Activated T-cell treated with anti-CD3 and anti-CD28 coated beads, Interleukin-2, amount 50 U/mL, for 72 hours (primary cell): ENCODE measurements at places on chromosomes 3 and 15. TPM values are rescaled to one million over a fixed set of nuclear protein-coding genes. Genes with fewer than 3 reads are reported as not detected.

The SKIL gene
- total RNA-seq, result 36.2 TPM

The MITF gene
- 0.32 TPM for total RNA-seq

The ITIH4 gene
- total RNA-seq, result 21.8 TPM

The CORO2B gene
- total RNA-seq, result 0.07 TPM

The SCAANT1 gene
- not detected for total RNA-seq

The GRAMD2A gene
- 0.07 TPM for total RNA-seq

The ETFA gene
- 143 TPM for total RNA-seq

The ANKRD63 gene
- not detected for total RNA-seq

DNA sequence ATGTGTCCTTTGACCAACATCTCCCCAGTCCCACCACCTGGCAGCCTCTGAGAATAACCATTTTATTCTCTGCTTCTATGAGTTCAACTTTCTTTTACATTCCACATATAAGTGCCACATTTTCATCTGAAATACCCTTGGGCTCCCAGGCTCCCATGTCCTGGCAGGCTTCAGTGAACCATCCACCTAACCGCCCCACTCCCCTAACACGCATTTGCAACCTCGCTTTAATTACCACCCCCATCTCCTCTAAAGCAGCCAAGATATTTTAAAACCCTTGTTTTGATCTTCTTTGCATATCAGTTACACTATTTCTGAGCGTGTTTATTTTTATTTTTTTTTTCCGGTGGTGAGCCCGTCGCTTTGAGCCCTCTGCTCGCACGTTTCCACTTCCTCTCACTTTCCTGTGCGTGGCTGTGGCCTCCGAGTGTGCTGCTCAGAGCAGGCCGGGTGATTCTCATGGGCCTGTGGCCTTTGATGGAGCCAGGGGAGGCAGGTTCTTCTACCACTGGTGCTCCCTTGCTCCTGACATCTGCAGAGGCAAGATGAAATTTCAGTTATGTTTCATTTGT, 195.4 kb upstream of the LPP start:
- peak; percentile 54 for DNase-seq

GRCh38 chr15:83435782-83436181, 11.4 kb upstream of the SH3GL3 start:
- DNase-seq, result no peak

- DNase-seq, result no peak
Observed at GRCh38 chr15:39680868-39681267, 100.0 kb downstream of the THBS1 start.

- DNase-seq, result no peak
Observed at GRCh38 chr15:100281096-100281917, 60.5 kb downstream of the ADAMTS17 start.

GRCh38 chr3:8561370-8561769, 59.7 kb downstream of the LMCD1 start:
- no peak for DNase-seq

DNA sequence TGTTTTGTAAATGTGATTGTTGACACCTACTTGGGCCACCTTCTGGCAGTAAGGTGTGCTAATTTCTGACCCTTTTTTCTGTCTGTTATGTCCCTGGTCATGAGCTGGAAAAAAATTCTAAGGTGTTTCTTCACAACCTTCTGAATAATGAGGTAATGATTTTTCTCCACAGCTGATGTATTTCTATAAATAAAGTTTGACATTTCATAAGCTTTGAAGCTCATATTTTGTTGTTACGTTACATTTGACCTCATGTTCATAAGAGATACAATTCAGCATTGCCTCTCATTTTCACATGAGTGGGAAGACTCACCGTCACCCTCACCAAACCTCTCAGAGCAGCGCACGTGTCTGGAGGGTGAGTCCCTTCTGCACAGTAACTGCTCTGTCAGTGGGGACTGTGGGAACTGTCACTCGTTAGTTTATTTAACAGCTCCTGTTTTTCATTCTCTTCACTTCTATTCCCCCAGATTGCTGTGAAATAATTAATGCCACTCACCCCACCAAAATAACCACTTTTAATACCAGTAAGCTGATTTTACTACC, 140.9 kb downstream of the PLCL2 start:
- peak; percentile 65 for DNase-seq

DNA sequence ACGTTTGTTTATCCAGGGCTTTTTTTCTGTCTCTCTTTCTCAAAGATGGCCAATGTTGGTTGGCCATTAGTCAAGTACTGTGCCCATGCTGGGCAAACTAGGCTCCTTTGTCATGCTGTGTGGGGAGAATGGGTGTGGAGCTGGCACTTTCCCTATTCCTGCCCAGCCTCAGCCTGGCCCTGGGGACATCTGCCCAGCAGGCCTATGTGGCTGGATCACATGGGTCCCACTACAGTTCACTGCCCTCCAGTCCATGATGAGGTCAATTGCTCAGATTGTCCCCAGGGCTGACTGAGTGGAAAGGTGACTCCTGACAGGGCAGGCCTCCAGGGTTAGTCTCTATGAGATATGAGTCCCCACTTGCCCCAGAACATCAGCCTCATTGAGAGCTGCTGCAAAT, 54.4 kb upstream of the HERC1 start:
- DNase-seq, result no peak

GRCh38 chr3:143172062-143172794, 52.7 kb downstream of the CHST2 start:
- DNase-seq, result no peak

DNA sequence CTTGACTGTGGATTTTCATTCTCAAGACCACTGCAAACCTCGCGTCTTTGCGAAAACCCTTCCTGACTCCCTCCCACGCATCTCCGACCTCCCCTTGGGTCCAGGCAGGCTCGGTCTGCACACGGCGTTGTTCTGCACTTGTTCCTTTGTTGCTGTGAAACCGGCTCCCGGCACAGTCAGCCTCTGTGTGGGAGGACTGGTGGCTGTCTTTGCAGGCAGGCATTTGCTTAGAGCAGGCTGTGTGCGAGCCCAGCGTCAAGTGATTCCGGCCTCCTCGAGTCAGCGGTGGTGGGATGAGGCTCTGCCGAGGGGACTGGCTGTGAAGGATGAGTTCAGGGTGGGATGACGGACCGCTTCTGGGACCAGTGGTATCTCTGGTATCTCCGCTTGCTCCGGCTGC, 102.6 kb upstream of the ROPN1 start:
- no peak for DNase-seq

GRCh38 chr3:87436781-87437543, 160.6 kb upstream of the POU1F1 start:
- DNase-seq, result no peak

GRCh38 chr3:126955004-126955790, 27.7 kb upstream of the PLXNA1 start:
- DNase-seq, result no peak

- DNase-seq, result peak; percentile 44
Observed at GRCh38 chr15:75104804-75105557, 81.6 kb downstream of the PPCDC start.

- DNase-seq, result no peak
Observed at GRCh38 chr3:170471149-170471548, 52.5 kb downstream of the CLDN11 start.

DNA sequence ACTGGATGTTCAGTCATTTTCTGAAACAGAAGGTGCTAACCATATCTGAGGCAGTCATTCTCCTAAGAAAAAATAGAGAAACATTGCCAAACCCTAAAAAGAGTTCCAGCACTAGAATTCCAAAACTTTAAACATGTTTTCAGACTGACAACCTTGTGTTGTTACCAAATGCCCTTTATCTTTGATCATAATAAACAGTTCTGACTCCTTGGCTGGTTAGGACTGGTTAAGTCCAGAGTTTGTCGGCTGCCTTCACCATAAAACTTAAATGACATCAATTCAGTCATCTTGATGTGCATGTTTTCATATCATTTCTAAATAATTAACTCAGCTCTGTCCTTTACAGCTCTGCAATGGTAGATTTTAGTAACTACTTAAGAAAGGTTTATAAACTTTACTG, 68.0 kb downstream of the COL8A1 start:
- no peak for DNase-seq

DNA sequence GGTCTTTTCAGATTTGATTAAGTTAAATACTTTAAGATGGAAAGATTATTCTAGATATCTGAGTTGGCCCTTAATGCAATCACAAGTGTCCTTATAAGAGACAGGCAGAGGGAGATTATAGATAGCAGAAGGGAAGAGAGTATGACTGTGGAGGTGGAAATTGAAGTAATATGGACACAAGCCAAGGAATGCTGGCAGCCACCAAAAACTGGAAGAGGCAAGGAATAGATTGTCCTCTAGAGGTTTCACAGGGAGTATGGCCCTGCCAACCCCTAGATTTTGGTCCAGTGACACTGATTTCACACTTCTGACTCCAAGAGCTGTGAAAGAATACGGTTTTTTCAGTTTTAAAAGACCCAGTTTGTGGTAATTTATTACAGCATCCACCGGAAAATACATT, 1498.7 kb upstream of the CADM2 start:
- DNase-seq, result no peak

DNA sequence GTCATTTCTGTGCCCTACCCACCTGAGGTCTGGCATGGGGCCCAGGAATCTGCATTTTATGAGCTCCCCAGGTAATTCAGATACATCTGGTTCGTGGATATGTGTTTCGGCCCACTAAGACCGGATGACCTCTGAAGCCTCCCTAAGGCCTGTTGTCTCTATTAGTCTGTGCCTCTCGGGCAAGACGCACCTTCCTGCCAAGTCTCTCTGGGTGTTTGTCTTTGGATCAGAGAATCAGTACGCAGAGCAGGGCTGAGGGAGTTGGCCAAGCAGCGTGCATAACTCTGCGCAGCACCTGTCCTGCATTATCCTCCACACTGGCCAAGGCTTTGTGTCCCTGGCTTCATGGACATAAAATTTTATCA, 181.0 kb downstream of the THSD4 start:
- DNase-seq, result no peak

DNA sequence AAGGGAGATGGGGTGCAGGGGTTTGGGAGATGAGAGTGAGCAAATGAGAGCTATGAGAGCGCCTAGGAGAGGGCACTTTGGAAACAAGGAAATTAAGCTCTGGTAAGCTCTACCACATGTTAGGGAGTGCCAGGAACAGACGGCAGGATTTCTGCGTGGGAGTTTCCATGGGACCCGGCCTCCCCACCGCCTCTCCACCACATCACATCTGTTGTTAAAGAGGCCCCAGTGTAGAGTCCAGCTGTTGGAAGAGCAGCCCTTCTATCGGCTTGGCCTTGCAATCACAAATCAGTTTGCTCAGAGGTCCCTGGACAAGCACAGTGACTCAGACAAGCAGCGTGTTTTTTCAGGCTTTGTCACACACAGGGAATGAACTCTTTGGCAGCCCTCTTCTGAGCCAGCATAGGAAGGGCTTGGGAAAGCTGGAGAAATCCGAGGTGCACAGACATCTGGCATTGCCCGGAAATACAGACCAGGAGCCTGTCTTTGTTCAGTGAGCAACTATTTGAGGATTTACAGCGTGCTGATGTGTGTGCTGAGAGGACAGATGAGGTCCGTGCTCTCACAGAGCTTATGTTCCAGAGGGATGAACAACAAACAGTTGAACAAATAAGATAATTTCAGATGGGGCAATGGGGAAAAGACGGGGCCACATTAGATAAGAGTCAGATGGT, 370.6 kb upstream of the PROK2 start:
- DNase-seq, result no peak

GRCh38 chr3:195151866-195152541, 119.0 kb downstream of the XXYLT1 start:
- no peak for DNase-seq

GRCh38 chr3:107106907-107107306, 270.3 kb upstream of the CCDC54 start:
- DNase-seq, result no peak

GRCh38 chr15:90957791-90958190, 3.1 kb downstream of the RCCD1 start:
- DNase-seq, result no peak

DNA sequence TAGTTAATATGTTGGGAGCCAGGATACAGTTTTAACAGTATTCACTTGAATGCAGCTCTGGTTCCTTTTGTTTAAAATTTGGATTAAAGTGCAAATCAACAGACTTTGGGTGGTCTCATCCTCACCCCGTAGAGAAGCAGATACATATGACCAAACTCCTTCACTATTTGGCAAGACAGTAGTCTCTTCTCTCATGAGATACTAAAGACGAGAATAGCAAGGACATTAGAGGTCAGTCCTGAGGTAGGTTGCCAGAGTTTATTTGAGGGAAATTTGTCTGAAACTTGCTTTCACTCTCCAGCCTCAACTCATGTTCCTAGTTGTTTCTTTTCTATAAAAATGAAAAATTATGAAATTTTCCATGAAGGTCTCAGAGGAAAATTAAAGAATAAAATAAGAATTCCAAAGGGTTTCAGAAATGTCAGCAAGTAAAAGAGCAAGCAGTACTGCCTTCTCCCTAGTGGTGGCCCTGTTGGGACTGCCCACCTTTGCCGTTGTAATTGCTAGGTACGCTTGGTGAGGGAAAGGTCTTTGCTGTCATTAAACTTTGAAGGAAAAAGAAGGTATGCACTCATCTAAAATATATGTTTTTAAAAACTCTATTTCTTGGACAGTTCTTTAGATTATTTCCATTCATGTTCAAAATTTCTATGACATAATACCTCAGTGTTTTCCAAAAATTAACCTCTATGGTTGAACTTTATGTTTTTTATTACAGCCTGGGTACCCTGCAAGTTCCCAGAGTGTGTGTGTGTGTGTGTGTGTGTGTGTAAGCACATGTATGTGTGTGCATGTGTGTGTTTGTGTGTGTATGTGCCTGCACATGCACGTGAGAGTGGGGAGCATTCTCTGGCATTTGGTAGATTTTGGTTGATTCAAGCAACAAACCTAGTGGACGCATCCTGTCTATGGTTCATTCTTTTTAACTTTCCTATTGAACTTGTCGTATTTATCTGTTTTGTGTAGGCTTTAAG, 111.4 kb downstream of the CMSS1 start:
- DNase-seq, result no peak

GRCh38 chr15:101252836-101253235, 988 bp upstream of the CHSY1 start:
- DNase-seq, result no peak

DNA sequence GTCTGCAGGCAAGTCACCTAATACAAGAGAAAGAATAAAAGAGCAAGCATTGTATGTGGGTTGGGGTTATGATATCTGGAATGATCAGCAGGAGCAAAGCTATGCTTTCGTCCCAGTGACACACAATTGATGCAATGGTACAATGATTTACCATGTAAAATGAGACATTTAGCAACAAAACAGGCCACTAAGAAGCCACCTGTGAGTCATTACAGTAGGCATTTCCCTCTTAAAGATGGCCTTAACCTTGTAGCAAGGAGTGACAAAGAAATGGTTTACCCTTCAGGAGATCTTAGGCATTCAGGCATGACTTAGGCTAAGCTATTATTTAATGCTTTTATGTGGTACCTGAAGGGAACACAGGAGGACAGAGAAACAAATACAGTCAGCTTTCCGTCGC, 373.3 kb upstream of the RBMS3 start:
- DNase-seq, result no peak

- no peak for DNase-seq
Observed at GRCh38 chr3:185789134-185789533, 35.7 kb downstream of the IGF2BP2 start.

DNA sequence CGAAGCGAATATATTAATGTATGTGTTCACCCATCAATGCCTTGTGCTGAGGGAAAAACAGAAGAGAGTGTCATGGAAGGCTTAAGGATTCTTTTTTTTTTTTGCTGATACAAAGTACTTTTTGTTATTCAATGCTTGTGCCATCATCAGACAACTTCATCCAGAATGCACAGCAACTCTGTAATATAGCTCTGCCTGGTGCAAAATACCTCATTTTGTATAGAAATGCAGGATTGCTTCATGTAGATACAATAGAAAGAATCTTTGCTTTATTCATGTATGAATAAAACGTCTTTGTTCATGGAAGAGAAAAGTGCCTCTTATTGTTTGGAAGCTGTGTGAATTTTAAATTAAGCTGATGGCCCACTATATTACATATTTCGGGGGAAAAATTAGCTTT, 62.9 kb downstream of the SH3GL3 start:
- DNase-seq, result no peak
